Activated CD4-positive, alpha-beta T cell treated with anti-CD3 and anti-CD28 coated beads, Interleukin-2, Interleukin-4, amounts not matched to agents 100 ng/mL and 50 ng/mL, durations not matched to agents 16 hours and 8 hours (primary cell): ENCODE measurements at places on chromosomes 2 and 18.

DNA sequence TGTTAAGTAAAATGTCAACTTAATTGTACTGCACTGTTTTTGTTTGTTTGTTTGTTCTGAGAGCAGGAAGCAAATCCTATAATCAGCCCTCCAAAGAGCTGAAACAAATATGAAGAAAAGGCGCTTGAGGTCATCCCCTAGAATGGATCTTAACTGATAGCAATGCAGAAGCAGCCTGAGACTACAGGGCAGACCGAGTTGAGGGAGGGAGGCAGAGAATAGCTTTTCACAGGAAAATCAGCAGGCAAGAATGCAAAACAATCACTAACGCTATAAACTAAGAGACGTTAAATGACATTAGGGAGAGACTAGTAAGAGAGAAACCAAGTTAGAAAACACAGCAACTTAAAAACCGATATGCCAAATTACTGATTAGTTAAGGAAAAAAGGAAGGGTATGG is 37.2 kb downstream of the GALNT1 start:
- DNase-seq, result no peak

- DNase-seq, result no peak
These were observed 129.2 kb upstream of the MEIS1 start for GRCh38 chr2:66305718-66306117.

GRCh38 chr2:58449286-58450010 is 208.3 kb upstream of the FANCL start:
- no peak for DNase-seq

- no peak for DNase-seq
These were observed 181.7 kb upstream of the ALPP start for GRCh38 chr2:232196802-232197201.

DNA sequence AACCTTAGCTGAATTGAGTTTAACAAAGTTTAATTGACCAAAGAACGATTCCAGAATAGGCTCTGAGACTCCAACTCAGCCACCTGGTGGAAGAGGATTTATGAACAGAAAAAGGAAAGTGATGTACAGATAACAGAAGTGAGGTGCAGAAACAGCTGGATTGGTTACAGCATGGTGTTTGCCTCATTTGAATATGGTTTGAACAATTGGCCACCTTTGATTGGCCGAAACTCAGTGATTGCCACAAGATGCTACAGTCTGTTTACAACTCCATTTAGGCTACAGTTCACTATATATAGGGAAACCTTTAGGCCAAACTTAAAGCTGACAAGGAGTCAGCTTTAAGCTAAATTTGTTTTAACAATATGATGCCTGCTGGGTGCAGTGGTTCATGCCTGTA is 28.1 kb upstream of the SLC35G4 start:
- no peak for DNase-seq

- DNase-seq, result no peak
These were observed 106.9 kb upstream of the CD302 start for GRCh38 chr2:159904959-159905305.

- no peak for DNase-seq
These were observed 182.3 kb upstream of the SMAD7 start for GRCh38 chr18:49133112-49133511.
